Kidney tubule cell (primary cell): ENCODE measurements at places on chromosomes 3 and 15.

DNA sequence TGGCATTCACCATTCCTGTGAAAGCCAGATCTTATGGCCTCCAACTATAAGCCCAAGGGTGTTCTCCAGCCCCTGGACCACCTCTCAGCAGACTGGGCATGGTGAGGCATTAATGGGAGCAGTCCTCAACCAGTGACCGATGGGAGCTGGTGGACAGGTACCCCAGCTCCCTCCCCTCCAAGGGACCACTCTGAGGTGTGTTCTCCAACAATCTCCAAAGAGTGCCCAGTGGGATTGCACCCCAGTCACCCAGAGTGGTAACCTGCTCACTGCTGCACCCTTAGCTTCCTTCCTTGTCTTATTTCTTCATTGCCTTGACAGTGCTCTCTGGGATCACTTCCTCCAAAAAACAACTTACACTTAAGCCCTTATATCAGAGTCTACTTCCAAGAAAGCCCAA is 8.2 kb upstream of the ITGA11 start:
- DNase-seq: no peak

DNA sequence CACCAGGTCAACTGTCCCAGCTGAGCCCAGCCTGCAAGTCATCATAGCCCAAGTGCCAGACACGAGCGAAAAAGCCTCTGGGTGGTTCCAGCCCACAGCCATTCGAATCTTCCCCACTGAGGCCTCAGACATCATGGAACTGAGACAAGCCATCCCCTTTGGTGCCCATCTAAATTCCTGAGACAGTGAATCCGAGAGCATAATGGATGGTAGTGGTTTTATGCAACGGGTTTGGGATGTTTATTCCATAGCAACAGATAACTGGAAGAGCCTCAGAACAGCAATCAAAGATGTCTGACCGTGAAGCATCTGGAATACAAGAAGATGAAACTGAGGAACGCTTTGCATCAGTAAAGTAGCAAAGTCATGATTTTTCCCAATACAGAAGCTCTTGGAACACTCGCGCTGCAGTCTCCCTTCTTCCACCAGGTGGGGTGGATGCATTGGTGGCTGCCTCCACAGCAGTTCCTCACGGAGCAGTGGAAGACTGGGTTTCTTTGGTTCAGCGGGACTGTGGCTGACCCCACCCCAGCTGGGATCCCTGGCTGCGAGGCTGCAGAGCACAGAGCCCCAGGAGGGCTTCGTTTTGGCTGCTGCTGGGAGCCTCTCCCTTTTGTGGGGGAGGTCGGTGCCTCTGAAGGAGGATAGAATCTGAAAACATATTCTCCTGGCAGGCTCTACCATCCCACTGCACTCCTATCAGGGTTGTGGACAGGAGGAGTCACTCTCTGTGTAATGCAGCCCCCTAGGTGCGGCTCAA is 26.4 kb upstream of the PDE8A start:
- DNase-seq: peak; percentile 54

GRCh38 chr3:99901200-99901926 is 83.7 kb downstream of the CMSS1 start:
- peak; percentile 87 for DNase-seq

- DNase-seq: no peak
Measured at GRCh38 chr15:49646891-49647290, 26.0 kb downstream of the DTWD1 start.

- DNase-seq: no peak
Measured at GRCh38 chr15:38427380-38427779, 26.5 kb upstream of the FAM98B start.

DNA sequence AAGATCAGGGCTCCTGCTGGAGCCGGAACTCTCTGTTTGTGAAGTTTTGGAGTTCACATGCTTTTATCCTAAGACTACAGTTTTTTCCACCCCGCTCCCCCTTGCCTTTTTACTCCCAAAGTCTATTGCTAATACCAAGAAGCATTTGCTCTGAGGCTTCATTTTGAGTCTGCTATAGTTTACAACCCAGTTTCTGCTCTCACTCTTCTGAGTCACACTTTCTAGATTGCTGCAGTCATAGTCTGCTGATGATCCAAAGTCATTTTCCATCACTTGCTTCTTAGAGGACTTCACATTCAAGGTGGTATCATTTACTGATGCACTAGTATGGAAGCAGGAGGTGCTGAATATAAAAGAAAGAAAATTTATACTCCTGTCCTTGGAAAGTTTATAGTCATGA is 937.4 kb downstream of the IGSF11 start:
- DNase-seq: no peak

DNA sequence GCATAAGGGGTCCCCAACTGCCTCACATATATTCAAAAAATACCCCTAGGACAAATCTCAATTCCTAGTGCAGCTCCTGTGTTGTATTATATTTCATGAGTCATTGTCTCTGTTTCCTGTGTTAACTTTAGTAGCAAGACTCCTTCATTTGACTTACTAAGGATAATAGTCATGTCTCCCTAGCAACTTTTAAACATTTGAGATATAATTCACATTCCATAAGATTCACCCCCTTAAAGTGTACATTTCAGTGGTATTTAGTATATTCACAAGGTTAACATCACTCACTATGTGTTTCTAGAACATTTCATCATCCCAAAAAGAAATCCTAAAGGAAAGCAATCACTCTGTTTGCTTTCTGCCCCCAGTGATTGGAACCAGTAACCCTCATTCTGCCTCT is 121.3 kb upstream of the WNT7A start:
- peak; percentile 5 for DNase-seq

DNA sequence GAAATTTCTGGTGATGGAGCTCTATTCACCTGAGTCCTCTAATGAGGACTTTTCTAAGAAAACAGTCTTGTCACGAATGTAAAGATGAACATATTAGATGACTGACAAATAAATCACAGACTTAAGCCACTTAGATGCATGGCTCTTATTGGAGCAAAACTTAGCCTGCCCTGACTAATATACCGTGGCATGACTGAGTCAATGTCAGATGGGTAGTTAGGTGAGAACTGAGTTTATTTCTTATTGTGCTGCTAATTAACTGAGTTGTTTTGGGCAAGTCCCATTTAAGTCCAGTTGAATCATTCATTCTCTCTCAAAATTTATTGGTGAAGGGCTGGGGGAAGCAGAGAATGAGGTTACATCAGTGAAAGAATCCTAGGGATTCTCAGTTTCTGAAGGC is 459.8 kb downstream of the MCTP2 start:
- DNase-seq: no peak

DNA sequence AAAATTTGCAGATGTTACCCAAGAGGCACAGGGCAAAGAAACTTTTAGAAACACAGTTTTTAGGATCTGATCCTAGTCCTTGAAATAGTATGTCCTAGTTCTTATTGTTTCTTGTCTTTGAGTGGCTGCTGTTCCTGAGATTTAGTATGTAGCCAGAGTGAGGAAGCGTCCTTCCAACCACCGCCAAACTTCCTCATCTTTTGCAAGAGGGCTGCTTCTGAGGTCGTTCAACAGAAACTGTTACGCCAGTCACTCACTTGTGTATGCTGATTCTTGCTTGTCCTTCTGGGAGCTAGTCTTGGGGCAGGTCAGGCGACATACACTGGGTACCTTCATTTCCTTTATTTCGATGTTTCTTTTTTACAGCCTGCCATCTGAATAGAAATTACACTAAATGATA is 577.3 kb upstream of the ZNF717 start:
- DNase-seq: no peak

DNA sequence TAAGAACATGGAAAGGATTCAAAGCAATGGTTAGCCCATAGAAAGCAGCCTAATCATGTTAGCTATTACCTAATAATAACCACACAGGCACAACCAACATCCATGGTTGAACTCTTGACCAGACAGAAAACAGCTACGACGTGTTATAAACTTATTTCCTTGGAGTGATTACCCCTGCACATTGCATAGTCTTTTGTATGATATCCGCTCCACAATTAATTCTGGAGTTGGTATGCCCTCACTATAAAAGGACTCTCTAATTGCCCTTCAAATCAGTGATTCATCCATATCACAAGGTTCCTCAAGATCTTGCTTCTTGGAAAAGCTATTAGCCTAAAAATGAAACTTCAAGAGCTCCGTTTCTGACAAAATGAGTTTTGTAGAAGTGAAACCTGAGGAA is 117.9 kb downstream of the SYNPR start:
- no peak for DNase-seq

- no peak for DNase-seq
Measured at GRCh38 chr3:80114694-80115093, 346.9 kb upstream of the ROBO1 start.
